Cardiac muscle cell (in vitro differentiated cells and primary cell): ENCODE measurements at places on chromosomes 12 and 14.
A peak's percentile ranks its signal among the peaks of the same experiment; 100 is the strongest.

DNA sequence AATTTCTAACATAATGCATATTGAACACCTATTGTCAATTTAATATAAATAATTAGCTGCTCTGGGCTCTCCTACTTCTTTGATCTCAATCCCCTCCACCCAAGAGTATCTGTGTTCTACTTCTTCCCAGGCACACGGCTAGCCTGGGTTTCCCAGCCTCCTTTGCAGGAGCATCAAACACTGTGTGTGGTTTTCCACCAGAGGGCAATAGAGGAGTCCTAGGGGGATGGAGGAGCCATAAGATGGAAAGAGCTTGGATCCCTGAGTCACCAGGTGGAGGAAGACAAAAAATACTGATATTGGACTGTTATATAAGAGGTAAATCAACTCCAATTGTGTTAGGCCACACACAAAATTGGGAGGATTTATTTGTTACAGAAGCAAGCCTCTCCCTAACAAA is 333.7 kb downstream of the GLT1D1 start:
- H3K4me3 ChIP-seq = no peak overlapping the region
- no peaks in the 10 kb centered on the region for H3K36me3 ChIP-seq
- no peaks in the 10 kb centered on the region for H3K4me1 ChIP-seq
- no peak for DNase-seq

DNA sequence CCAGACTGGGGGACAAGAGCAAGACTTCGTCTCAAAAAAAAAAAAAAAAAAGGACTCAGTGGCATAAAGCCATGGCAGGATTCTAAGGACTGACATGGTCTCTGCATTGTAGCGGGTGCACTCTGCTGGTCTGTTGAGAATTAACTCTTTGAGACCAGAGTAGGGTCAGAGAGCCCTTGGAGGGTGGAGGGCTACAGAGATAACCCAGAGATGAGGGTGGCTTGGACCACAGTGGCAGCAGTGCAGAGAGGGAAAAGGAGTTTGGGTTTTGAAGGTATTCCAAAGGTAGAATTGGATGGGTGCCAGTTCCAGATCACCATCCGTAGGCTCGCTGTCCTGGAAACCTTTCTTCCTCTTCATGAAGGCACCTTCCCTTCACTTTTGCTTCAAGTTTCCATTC is 14.3 kb upstream of the DYNC1H1 start:
- H3K27me3 ChIP-seq = peaks cover 8% of the 10 kb centered on the region
- H3K36me3 ChIP-seq = no peaks in the 10 kb centered on the region
- peaks cover 6% of the 10 kb centered on the region for H3K4me1 ChIP-seq
- H3K27ac ChIP-seq = no peak overlapping the region

- H3K4me3 ChIP-seq = no peak overlapping the region
- no peaks in the 10 kb centered on the region for H3K27me3 ChIP-seq
- H3K36me3 ChIP-seq = no peaks in the 10 kb centered on the region
Observed at GRCh38 chr12:6423267-6424007, 21.3 kb upstream of the CD27 start.

GRCh38 chr14:99792551-99793212 is 531 bp upstream of the EML1 start:
- peaks cover 7% of the 10 kb centered on the region for H3K4me1 ChIP-seq
- no peaks in the 10 kb centered on the region for H3K36me3 ChIP-seq
- H3K4me3 ChIP-seq = peak overlapping the region; percentile 24
- peaks cover 24% of the 10 kb centered on the region for H3K27me3 ChIP-seq

DNA sequence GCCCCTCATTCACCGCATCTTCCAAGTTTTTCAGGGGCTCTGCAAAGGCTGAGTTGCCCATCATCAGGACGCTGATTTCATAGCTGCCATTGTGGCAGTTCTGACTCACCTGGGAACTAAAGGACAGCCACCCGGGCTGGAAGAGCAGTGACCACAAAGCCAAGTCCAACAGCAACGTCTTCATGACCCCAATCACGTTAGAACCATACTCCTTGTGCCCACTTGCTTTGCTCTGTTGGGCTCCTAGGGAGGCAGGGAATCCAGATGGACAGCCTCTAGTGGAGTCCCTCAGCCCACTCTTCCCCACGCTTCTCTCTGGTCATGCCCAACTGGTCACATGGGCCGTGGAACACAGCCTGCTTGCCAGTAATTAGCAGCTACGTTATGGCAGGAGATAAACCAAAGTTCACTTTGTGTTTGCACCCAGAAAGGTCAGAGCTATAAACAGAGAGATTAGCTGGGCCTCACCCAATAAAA is at the start of gene GUCY2C:
Gene GUCY2C, minus strand, starts transcription at position 335 of the 477 bp plus-strand sequence. Its CDS starts 151 bp downstream, at position 184.
- no peak within 1 kb of the TSS for H3K27ac ChIP-seq
- DNase-seq = no peak
- no peak within 1 kb of the TSS for H3K4me3 ChIP-seq
- H3K27me3 ChIP-seq = no peaks in the 10 kb centered on the region
- H3K36me3 ChIP-seq = no peaks in the 10 kb centered on the region

- H3K27ac ChIP-seq = no peak overlapping the region
- no peaks in the 10 kb centered on the region for H3K27me3 ChIP-seq
- H3K36me3 ChIP-seq = no peaks in the 10 kb centered on the region
- peaks cover 7% of the 10 kb centered on the region for H3K4me1 ChIP-seq
- no peak for DNase-seq
- no peak overlapping the region for H3K4me3 ChIP-seq
Observed at GRCh38 chr12:148676-149416, 65.1 kb downstream of the SLC6A12 start.

DNA sequence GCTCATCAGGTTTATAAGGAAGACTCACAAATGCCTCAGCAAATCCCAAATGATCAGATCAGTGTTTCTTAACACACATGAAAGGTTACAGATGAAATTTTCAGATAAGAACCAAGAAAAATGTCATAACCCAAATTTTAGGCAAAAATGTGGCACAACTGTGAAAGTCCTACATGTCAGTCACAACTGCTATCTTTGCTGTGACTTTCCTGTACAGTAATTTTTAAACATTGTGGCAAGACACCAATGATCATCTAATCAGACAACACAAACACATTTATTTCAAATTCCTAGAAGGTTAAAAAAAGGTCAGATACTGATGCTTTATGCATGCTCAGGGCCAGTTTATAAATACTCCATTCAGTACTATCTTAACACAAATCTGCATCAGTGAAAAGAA is 31.1 kb downstream of the NUDT4 start:
- peaks cover 7% of the 10 kb centered on the region for H3K36me3 ChIP-seq
- H3K27me3 ChIP-seq = no peaks in the 10 kb centered on the region
- H3K4me1 ChIP-seq = peaks cover 21% of the 10 kb centered on the region
- DNase-seq = no peak
- peak overlapping the region; percentile 50 for H3K27ac ChIP-seq
- H3K4me3 ChIP-seq = no peak overlapping the region

DNA sequence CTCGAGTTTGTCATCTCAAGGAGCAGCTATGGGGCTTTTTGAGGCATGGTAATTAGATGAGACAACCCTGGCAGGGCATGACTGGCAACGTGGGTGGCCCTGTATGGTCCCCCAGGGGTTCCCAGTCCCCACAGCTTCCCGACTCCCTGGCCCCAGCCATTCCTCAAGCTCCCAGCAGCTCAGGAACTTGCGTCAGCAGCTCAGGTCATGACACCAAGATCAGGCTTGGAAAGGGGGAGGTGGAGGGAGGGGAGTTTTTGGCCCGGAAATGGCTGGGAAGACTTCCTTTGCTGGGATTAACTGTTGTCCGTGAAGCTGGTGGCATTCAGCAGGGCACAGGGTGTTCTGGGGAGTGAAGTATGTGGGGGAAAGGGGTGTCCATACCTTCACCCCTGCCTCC is 10.4 kb upstream of the NRIP2 start:
- H3K4me1 ChIP-seq = peaks cover 43% of the 10 kb centered on the region
- DNase-seq = peak; percentile 87
- H3K27ac ChIP-seq = peak overlapping the region; percentile 16
- H3K27me3 ChIP-seq = no peaks in the 10 kb centered on the region
- H3K36me3 ChIP-seq = no peaks in the 10 kb centered on the region

DNA sequence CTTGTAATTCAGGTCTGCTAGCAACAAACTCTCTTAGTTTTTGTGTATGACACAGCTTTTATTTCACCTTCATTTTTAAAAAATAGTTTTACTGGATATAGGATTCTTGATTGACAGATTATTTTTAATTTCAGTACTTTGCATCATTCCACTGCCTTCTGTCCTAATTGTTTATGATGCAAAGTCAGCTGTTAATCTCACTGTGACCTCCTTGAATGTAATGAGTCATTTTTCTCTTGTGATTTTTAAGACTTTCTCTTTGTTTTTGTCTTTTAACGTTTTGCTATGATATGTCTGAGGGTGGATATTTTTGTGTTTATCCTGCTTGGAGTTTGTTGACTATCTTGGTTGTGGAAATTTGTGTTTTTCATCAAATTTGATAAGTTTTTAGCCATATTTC is 126.3 kb upstream of the FBXO33 start:
- H3K4me3 ChIP-seq = no peak overlapping the region
- H3K27ac ChIP-seq = no peak overlapping the region
- no peaks in the 10 kb centered on the region for H3K36me3 ChIP-seq
- H3K4me1 ChIP-seq = no peaks in the 10 kb centered on the region

DNA sequence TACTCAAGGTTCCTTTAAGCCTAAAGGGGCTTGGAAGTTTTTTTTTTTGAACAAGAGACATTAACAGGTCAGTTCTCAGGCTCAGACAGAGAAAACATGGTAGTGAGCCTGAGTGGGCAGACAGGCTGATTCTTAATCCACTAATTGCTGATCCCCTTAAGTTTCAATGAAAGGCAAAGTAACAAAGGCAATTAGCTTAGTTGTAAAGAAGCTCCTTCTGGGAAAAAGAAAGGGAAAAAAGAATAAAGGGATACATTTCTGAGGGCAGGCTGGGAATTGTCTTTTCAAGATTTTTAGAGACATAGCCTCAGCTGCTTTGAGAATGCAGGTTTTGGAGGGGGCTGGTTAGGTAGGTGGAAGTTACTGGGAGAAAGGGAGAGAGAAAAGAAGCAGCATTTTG is 133.8 kb downstream of the CFAP54 start:
- peaks cover 22% of the 10 kb centered on the region for H3K27me3 ChIP-seq
- H3K4me1 ChIP-seq = no peaks in the 10 kb centered on the region
- H3K36me3 ChIP-seq = no peaks in the 10 kb centered on the region
- DNase-seq = no peak

DNA sequence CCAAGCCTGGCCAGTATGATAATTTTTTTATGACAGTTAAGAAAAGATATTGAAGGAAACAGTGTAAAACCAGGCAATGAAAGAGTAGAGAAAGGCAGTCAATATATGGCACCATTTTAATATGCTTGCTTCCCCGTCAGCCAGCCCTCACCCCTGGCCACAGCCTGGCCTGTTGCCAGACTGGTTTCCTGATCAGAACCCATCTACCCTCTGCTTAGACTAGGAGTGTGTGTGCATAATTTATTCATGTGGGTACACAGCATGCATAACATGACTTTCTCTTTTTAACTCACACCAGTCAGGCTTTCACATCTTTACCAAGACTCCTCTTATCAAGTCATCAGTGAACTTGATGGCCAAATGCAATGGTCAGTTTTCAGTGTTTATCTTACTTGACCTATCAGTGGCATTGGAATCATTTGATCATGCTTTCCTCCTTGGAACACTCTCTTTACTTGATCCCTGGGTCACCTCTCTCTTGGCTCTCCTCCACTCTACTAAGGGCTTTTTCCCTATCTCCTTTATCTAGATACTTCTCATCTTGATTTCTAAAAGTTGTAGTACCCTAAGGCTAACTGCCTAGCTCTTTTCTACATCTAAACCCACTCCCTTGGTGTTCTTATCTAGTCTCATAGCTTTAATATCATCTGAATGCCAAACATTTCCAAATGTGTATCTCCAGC is 10.0 kb upstream of the GPR19 start:
- no peak for DNase-seq
- H3K27me3 ChIP-seq = no peaks in the 10 kb centered on the region
- no peak overlapping the region for H3K4me3 ChIP-seq
- H3K27ac ChIP-seq = no peak overlapping the region
- H3K4me1 ChIP-seq = peaks cover 2% of the 10 kb centered on the region

GRCh38 chr14:64731141-64731581 is 26.9 kb downstream of the PLEKHG3 start:
- peaks cover 24% of the 10 kb centered on the region for H3K36me3 ChIP-seq
- H3K4me3 ChIP-seq = no peak overlapping the region
- H3K27ac ChIP-seq = no peak overlapping the region
- H3K4me1 ChIP-seq = peaks cover 4% of the 10 kb centered on the region
- DNase-seq = no peak

DNA sequence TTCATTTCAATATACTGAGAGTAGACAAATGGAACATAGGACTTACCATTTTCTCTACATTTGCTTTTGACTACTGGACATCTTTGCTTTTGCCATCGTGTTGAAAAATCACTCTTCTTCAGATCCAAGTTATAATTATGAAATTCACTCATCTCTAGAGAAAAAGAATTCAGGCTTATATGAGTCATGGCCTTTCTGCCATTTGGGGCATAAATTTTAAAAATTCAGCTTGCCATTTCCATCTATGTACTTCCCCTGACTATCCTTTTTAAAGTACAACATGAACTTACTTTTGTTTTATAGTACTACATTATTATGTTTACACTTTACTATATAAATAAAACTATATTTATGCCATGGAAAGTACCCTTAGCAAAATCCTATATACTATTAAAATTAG is 3.0 kb downstream of the KLRK1 start:
- no peak for DNase-seq
- no peak overlapping the region for H3K4me3 ChIP-seq
- no peaks in the 10 kb centered on the region for H3K4me1 ChIP-seq
- no peaks in the 10 kb centered on the region for H3K36me3 ChIP-seq
- no peaks in the 10 kb centered on the region for H3K27me3 ChIP-seq

GRCh38 chr12:9198012-9198411 is 10.2 kb downstream of the PZP start:
- H3K4me3 ChIP-seq = no peak overlapping the region
- H3K4me1 ChIP-seq = no peaks in the 10 kb centered on the region
- DNase-seq = no peak
- no peak overlapping the region for H3K27ac ChIP-seq
- H3K36me3 ChIP-seq = no peaks in the 10 kb centered on the region

- no peak overlapping the region for H3K27ac ChIP-seq
- no peak for DNase-seq
- no peaks in the 10 kb centered on the region for H3K27me3 ChIP-seq
- H3K36me3 ChIP-seq = no peaks in the 10 kb centered on the region
- no peak overlapping the region for H3K4me3 ChIP-seq
Observed at GRCh38 chr14:59394268-59394667, 70.9 kb downstream of the GPR135 start.

GRCh38 chr14:26845151-26845818 is 247.5 kb upstream of the NOVA1 start:
- no peak overlapping the region for H3K4me3 ChIP-seq
- H3K27ac ChIP-seq = no peak overlapping the region
- DNase-seq = no peak
- no peaks in the 10 kb centered on the region for H3K36me3 ChIP-seq
- H3K4me1 ChIP-seq = peaks cover 11% of the 10 kb centered on the region
- no peaks in the 10 kb centered on the region for H3K27me3 ChIP-seq

DNA sequence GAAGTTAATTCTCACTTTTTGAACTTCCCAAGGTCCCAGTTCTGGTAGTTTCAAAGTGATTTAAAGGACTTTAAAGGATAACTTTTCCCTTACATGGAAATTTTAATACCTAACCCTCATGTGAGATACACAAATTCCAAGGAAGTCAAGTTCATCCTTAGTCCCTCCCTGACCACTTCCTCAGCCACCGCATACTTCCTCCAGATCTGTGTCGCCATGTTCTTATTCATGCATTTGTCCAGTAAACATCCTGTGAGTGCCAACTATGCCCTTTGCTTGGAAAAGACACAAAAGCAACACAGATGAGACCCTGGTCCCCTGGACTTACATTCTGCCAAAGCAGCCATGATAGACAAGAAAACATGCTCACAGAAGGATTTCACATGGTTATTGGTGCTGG is 206.6 kb downstream of the KSR2 start:
- no peak overlapping the region for H3K4me3 ChIP-seq
- DNase-seq = no peak
- no peaks in the 10 kb centered on the region for H3K36me3 ChIP-seq
- H3K27ac ChIP-seq = no peak overlapping the region
